Activated T-helper 17 cell treated with anti-CD3 and anti-CD28 coated beads, Interleukin-2, amount 50 U/mL, for 72 hours (primary cell): ENCODE measurements at places on chromosomes 7 and 10. TPM values are rescaled to one million over a fixed set of nuclear protein-coding genes. Genes with fewer than 3 reads are reported as not detected.
A peak's percentile ranks its signal among the peaks of the same experiment; 100 is the strongest.

DNA sequence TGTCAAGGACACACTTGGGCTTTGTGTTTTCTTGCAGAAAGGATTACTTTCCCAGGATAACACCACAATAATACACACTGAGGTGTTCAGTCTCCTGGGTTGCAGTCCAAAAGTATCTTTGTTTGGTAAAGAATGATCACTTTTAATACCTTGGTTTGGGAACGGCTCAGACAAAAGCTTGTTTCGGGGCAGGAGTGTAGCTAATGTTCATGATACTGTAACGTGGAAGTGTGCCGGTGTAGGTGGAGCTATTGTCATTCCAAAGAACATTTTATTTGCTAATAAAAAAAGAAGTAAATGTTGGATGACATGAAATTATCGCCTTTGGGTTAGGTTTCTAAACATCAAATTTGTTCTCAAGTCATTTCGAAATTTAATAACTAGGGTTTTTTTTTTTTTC is 1.2 kb downstream of the EIF4H start:
- H3K27ac ChIP-seq: peak overlapping the region; percentile 97
- H3K4me1 ChIP-seq: peaks cover 15% of the 10 kb centered on the region
- peak overlapping the region; percentile 95 for H3K4me3 ChIP-seq
- H3K27me3 ChIP-seq: no peaks in the 10 kb centered on the region

The ZNF488 gene
- 0.08 TPM for total RNA-seq

GRCh38 chr7:75647709-75648438 is 90.9 kb downstream of the HIP1 start:
- no peak overlapping the region for H3K4me3 ChIP-seq
- no peaks in the 10 kb centered on the region for H3K4me1 ChIP-seq
- H3K36me3 ChIP-seq: no peaks in the 10 kb centered on the region
- H3K27ac ChIP-seq: no peak overlapping the region
- H3K27me3 ChIP-seq: no peaks in the 10 kb centered on the region

DNA sequence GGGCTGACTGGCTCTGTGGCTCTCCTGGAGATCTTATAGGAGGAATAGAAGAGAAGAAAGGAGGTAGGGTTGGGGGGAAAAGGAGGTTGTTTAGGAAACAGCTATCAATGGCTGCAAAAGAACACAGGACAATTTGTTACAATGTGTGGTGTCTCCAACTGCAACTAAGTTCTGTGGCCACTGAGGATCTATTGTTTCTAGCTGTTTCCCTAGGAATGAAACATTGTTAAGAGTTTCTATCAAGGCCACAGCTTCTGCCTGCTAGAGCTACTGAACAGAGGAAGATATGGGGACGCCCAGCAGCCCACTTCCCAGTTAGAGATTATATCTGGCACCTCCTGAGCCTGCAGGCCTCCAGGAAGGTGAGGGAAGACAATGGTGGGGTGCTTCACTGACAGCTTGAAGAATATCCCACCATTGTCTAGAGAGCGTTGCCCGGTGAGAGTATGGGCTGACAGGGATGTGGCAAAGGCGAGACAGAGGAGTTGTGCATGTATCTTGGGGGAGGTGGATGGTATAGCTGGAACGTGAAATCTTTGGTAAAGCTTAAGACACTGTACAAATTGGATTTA is 4.0 kb downstream of the SCD start:
- peak overlapping the region; percentile 13 for H3K27ac ChIP-seq
- peaks cover 4% of the 10 kb centered on the region for H3K27me3 ChIP-seq
- peaks cover 40% of the 10 kb centered on the region for H3K4me1 ChIP-seq
- no peak for ATAC-seq
- peaks cover 100% of the 10 kb centered on the region for H3K36me3 ChIP-seq

GRCh38 chr7:94412762-94413322 is 18.1 kb downstream of the COL1A2 start:
- H3K4me3 ChIP-seq: no peak overlapping the region
- peaks cover 15% of the 10 kb centered on the region for H3K27me3 ChIP-seq
- H3K27ac ChIP-seq: no peak overlapping the region
- H3K36me3 ChIP-seq: no peaks in the 10 kb centered on the region
- H3K4me1 ChIP-seq: no peaks in the 10 kb centered on the region

The SFRP4 gene
- total RNA-seq: not detected

DNA sequence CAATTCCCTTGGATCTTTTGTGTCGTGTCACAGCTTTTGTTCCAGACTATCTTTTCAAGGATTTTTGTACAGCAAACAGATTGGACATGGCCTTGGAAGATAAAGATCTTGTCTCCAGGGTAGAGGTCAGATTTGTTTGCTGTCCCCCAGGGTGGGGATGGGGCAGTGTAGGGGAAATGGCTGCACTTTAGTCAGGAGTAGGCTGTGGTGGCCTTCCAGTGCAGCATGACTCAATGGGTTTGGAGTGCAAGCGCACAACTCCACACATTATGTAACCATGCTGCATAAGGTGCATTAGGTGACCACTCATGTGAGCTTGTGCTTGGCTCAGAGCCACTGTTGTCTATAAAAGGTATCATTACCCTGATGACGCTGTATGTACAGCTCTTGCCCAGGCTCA is 23.9 kb upstream of the ADAMTS14 start:
- H3K4me1 ChIP-seq: no peaks in the 10 kb centered on the region
- H3K36me3 ChIP-seq: no peaks in the 10 kb centered on the region
- peaks cover 12% of the 10 kb centered on the region for H3K27me3 ChIP-seq
- H3K4me3 ChIP-seq: no peak overlapping the region

- no peak for ATAC-seq
- no peak overlapping the region for H3K4me3 ChIP-seq
- no peaks in the 10 kb centered on the region for H3K36me3 ChIP-seq
- no peaks in the 10 kb centered on the region for H3K4me1 ChIP-seq
These were observed 1.6 kb upstream of the COL13A1 start for GRCh38 chr10:69800109-69800508.

- H3K27me3 ChIP-seq: peaks cover 12% of the 10 kb centered on the region
- no peak overlapping the region for H3K27ac ChIP-seq
- ATAC-seq: no peak
- no peaks in the 10 kb centered on the region for H3K4me1 ChIP-seq
- H3K4me3 ChIP-seq: no peak overlapping the region
These were observed 37.7 kb upstream of the KCNMA1 start for GRCh38 chr10:77675347-77675746.

The AKR1C1 gene
- 0.71 TPM for total RNA-seq

DNA sequence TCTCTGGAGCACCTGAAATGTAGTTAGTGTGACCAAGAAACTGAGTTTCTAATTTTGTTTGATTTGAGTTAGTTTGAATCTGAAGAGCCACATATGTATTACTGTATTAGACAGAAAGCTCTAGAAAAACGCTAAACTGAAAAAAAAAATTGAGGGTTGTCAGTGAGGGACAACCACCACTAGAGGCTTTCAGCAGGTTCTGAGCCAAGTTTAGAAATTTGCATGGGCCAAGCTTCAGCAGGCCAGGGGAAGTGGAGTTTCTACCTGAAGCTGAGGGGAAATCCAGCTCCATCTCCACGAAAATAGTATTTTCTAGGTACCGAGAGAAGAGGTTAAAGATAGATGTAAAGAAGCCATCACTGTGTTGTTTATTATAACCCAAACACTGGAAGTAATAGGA is 77.9 kb upstream of the PLXNA4 start:
- peaks cover 23% of the 10 kb centered on the region for H3K4me1 ChIP-seq
- no peaks in the 10 kb centered on the region for H3K27me3 ChIP-seq
- H3K27ac ChIP-seq: peak overlapping the region; percentile 11
- ATAC-seq: peak; percentile 23
- peak overlapping the region; percentile 38 for H3K4me3 ChIP-seq

DNA sequence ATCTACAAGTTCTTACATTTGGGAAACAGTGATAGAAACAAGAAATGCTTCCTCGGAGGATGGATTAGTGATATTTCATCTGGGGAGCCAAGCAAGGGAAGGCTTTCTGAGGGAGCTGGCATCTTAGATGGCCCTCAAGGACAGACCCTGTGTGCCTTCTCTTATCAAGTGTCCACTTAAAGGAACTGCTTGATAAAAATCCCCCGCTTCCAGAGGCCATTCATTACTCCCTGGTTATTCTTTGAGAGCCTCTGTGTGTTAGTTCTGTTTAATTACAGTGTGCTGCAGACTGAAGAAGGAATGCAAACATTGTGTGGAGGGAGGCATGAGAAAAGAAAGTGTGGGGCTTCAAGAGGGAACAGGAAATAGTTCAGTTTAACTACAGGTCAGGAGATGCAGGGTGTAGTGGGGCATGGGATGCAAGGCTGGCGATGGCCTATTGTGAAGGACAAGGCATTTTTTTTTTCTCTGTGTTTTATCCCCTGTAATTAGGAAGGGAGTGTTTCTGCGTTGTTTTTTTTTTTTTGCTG is 145.4 kb downstream of the SNX10 start:
- H3K27me3 ChIP-seq: peaks cover 13% of the 10 kb centered on the region
- H3K36me3 ChIP-seq: no peaks in the 10 kb centered on the region
- H3K4me1 ChIP-seq: no peaks in the 10 kb centered on the region

DNA sequence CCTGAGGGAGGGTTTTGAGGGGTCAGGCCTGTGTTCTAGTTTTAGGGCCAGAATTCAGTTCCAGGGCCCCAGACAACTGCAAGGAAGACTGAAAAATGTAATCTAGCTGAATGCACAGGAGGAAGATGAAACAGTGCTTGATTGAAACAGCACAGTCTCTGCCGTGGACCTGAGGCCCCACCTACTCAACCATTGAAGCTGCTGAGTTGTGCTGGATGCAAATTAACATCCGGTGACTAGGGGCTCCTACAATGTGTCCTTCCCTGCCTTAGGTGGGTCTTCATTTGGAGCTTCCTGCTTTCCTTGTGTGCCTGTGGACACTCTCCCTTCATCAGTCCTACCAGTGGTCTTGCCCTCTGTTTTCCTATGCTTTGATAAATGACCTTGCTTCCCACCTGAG is 5.7 kb downstream of the GLRX3 start:
- H3K4me1 ChIP-seq: peaks cover 33% of the 10 kb centered on the region
- no peaks in the 10 kb centered on the region for H3K27me3 ChIP-seq

The PLA2G12B gene
- not detected for total RNA-seq

GRCh38 chr10:6162589-6163356 is 40.0 kb upstream of the PFKFB3 start:
- peak overlapping the region; percentile 84 for H3K4me3 ChIP-seq
- H3K36me3 ChIP-seq: peaks cover 70% of the 10 kb centered on the region
- ATAC-seq: no peak
- no peaks in the 10 kb centered on the region for H3K27me3 ChIP-seq
- peak overlapping the region; percentile 85 for H3K27ac ChIP-seq

GRCh38 chr7:21579341-21580072 is 36.7 kb downstream of the DNAH11 start:
- H3K4me1 ChIP-seq: peaks cover 4% of the 10 kb centered on the region
- no peaks in the 10 kb centered on the region for H3K36me3 ChIP-seq
- peaks cover 12% of the 10 kb centered on the region for H3K27me3 ChIP-seq
- peak; percentile 67 for ATAC-seq

DNA sequence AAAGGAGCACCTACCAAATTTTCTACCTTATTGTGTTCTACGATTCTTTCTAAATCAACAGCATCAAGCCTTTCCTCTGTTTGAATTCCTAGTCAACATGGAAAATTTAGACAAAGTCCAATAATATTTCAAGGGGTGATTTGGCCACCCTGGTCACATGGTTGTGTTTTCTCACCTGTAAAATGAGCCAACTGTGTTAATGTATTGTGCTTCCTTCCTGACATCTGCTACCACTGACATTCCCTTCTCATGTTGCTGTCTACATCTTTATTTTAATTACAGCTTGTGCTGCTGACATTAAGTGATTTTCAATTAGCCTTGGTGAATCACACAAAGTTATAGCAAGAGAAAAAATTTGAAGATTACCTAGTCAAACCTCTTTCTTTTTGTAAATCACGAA is 83.0 kb upstream of the NPSR1 start:
- no peaks in the 10 kb centered on the region for H3K27me3 ChIP-seq
- H3K4me1 ChIP-seq: no peaks in the 10 kb centered on the region

- H3K27me3 ChIP-seq: no peaks in the 10 kb centered on the region
- H3K4me3 ChIP-seq: peak overlapping the region; percentile 61
- H3K4me1 ChIP-seq: peaks cover 15% of the 10 kb centered on the region
- H3K36me3 ChIP-seq: no peaks in the 10 kb centered on the region
- ATAC-seq: no peak
These were observed 79.9 kb downstream of the PRKAG2 start for GRCh38 chr7:151796871-151797537.

The EZH2 gene
- total RNA-seq: 73.2 TPM

DNA sequence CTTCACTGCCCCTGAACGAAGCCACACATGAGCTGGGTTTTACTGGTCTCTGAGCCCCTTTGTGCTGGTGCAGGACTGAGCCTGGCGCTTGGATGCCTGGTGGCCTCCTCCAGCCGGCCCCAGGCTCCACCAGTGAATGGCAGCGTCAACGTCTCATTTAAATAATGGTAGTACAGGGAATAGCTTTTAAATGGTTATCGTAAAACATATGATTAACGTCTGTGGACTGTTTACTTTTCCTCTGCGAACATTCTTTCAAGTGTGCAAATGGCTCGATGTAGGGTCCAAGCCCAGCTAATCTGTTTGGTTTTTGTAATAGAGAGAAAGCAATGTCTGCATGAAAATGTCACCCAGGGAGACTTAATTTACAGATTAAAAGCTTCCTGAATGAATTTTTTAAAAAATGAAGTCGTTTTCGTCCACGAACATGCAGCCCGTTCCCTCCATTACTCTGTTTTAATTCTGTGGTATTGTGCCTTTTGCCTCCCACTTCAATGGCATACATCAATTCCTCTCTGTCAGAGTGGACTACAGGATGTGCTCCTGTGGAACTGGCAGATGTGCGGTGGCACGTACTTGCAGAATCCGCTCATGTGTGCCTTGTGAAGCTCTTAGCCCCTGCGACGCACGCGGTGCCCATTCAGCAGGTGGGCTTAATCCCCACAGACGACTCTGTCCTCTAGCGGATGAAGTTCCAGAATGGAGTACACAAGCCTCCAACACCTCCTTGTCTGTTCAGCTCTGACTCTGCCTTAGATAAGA is 192.7 kb downstream of the TCF7L2 start:
- no peaks in the 10 kb centered on the region for H3K27me3 ChIP-seq
- H3K27ac ChIP-seq: no peak overlapping the region
- no peak for ATAC-seq
- no peak overlapping the region for H3K4me3 ChIP-seq
